ENCODE measurements at places on chromosomes 16 and 17. TPM values are rescaled to one million over a fixed set of nuclear protein-coding genes. Genes with fewer than 3 reads are reported as not detected.

The CCL13 gene
- 5.1 TPM for total RNA-seq

The TMEM106A gene
- 25.4 TPM for total RNA-seq

DNA sequence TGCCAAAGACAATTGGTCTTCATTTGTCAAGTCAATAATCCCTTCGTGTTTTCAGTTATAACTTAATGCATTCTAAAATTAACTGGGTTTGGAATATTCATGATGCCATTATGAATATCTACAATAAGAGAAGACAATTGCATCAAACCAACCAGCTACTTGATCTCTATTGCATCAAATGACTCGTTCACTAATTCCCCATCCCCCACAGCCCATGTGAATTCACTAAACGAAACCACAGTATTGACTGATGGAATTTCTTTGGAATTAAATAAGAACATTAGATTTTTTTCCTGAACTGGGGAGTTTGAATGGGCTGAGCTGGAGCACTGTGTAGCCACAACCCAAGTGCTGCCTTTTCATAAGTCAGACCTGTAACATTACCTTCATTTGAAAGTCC, 65.3 kb downstream of the HS3ST3B1 start:
- no peak for DNase-seq

The GJD3 gene
- total RNA-seq, result 0.77 TPM

The OTOA gene
- total RNA-seq, result 0.48 TPM

GRCh38 chr17:17781591-17782496, 54.9 kb downstream of the SREBF1 start:
- DNase-seq, result no peak

The ABCA8 gene
- 90.5 TPM for total RNA-seq

DNA sequence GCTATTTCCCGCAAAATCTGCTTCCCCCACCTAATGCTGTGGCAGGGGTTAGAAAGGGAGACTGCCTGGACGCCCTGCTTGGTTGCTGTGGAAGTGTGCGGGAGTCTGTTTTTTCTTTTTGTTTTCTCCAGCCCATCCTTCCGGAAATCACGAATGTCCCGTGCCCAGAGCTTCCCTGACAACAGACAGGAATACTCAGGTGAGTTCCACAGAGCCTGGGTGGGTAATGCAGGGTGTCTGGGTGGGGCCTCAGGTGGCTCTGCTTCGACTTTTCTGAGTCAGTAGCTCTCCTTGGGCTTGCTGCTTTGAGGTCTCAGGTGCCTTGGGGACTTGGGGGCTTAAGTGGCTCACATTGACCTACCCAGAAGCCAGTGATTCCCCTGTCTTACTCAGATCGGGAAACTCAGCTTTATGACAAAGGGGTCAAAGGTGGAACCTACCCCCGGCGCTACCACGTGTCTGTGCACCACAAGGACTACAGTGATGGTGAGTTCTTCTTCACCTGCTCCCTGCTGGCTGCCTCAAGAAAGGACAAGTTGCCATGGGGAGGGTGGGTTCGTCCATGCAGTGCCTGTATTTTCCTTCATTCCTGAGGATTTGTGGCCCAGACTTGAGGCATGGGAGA, 11.4 kb downstream of the LIMD2 start:
- no peak for DNase-seq

DNA sequence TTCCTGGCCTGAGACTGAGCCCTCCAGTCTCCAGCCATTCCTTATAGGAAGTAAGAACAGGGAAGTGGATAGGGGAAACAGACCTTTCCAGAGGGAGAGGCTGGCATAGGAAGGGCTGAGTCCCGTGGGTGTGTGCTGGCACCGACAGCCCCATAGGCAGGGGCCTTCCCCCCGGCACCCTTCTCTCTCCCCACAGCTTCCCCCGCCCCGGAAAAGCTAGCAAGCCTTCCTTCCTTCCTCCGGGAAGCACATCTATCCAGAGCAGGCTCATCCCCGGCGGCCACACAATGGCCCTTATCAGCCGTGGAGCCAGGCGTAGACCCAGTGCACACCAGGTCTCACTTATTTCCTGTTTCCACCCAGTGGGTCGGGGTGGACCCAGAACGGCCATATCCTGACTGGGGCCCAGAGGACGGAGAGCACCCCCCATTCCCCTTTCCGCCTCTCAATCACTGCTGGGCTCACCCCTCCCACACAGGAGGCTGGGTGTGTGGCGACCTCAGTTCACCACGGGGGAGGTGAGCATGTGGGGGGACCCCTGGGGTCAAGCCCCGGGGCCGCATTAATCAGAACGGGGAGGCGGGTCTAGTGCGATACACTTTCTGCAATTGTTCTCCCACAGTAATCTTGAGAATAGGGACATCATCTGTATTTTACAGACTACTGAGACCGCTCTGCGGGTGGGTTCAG, 950 bp upstream of the MYO1C start:
- no peak for DNase-seq

DNA sequence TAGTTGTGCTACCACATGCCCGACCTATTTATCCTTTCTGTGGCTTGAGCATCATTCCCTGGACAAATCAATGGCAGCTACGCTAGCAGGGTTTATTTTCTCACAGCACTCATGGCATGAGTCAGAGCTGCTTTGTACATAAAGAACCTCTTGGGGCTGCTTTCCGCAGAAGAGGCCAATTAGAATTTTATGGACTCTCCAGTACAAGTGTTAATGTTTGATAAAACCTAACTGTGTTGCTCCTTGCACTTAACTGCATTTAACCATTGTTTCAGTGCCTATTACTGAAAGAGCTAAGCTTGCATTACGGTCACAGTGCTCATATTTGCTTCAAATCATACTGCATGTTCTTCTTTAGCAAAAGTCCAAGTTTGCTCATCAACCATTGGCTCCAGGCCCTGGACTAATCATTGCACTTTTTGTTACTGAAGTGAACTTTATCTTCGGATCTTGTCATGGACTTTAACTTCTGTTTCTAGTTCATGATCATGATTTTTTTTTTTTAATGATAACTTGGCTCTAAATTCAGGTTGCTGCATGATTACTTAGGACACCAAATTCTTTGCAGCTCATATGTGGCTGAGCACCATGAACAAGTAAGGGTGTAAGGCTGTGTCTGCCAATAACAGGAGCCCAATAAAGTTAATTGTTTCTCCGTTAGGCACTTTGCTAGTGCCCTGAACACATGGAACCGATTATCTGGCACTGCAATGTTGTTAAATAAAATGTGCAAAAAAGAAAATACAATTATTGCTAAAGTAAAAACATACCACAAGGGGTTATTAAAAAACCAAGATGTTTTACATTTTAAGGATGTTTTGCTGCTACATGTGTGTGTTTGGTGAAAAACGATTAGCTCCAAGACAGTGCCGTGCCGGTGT, 492.2 kb downstream of the KCNJ2 start:
- no peak for DNase-seq

The BOLA2B gene
- 94.9 TPM for total RNA-seq

Measured in mesenteric fat pad (tissue), 1 donor.